ENCODE measurements at places on chromosomes 5 and 9.

DNA sequence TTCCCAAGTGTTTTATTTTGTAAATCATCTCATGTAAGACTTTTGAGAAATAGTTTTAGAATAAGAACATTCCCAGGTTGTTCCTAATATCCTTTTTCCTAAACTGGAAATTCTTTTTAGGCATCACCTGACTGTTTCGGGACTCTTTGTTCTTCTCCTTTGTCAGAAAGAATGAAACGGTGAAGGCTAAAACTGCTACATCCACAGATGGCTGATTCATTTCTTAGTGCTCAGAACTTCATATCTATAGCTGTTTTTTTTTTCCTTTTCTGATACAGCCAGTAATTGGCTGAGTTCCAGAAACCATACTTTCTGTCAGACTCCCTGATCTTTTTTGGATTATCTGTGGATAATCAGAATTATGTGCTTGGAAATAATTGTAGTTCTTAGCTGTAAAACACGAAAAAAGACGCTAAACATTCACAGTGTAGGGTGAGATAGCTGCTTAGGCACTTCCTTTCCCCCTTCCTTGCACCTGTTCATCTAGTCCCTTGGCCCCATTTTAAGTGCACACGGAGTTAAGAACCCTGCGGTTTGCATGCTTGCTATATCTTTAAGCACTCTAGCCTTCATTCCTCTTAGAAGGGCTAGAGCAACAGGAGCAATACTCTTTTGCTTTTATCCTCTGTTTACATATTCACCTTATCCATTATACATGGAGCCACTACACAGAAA is 283.9 kb downstream of the PJA2 start:
- no peak for DNase-seq

GRCh38 chr9:70688704-70689103 is 274.2 kb upstream of the KLF9 start:
- no peak for DNase-seq

GRCh38 chr5:134647750-134648424 is 698 bp upstream of the SEC24A start:
- peak; percentile 75 for DNase-seq

- peak; percentile 66 for DNase-seq
These were observed 54.4 kb downstream of the CCDC192 start for GRCh38 chr5:127757576-127757975.

- DNase-seq = no peak
These were observed 567.7 kb downstream of the MAT2B start for GRCh38 chr5:164073081-164073480.

DNA sequence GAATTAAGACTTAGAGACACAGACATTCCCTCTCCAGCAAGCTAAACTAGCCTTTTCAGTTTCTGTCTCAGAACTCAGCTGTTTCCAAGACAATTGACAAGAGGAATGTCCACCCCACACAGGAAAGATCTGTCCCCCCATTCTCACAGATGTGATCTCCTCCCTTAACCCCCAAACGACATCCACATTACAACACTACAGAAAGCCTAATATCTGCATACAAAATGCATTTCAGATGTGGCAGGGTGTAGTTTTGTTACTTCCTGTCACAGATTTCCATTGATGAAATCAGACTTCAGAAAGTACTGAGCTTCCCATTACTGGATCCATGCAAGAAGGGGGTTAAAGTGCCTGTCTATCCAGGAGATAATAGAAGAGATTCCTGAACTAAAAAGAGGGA is 2.9 kb upstream of the ARSI start:
- DNase-seq = no peak

DNA sequence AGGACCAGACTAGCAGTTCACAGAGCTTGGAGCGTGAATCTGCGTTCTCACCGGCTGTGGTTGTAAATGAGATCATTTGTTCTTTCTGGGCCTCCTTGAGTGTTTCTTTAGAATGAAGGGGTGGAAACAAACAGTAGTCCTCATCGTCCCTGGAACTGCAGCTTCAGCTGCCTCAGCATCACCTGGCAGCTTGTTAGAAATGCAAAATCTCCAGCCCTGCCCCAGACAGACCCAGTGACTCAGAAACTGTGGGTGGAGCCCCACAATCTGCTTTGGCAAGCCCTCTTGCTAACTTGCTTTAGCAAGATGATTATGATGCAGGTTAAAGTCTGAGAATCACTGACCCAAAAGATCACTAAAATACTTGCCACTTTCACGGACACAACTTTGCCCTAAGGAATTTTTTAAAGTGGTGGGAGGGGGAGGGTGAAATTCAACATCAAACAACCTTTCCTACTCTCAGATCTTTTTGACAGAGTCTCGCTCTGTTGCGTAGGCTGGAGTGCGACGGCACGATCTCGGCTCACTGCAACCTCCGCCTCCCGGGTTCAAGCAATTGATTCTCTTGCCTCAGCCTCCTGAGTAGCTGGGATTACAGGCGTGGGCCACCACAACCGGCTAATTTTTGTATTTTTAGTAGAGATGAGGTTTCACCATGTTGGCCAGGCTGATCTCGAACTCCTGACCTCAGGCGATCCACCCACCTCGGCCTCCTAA is 86.0 kb downstream of the BRINP1 start:
- peak; percentile 78 for DNase-seq

- no peak for DNase-seq
These were observed 26.6 kb downstream of the MYO10 start for GRCh38 chr5:16909464-16909863.

DNA sequence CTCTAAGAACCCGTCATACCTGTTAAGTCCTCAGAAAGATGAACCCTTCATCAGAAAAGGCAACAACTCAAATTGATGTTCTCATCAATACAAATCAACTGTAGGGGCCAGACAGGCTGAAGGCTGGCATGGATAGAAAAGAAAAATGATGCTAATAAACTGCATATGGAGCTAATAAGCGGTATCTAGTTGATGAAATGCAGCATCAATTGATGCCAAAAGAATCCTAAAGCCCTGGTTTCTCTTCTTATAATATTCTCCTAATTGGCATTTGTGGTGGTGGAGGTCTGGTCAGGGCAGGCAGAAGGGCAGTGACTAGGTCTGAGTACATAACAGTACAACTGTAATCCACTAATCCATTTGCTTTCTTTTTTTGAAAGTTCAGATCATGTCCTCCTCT is 322.5 kb downstream of the SPOCK1 start:
- no peak for DNase-seq

DNA sequence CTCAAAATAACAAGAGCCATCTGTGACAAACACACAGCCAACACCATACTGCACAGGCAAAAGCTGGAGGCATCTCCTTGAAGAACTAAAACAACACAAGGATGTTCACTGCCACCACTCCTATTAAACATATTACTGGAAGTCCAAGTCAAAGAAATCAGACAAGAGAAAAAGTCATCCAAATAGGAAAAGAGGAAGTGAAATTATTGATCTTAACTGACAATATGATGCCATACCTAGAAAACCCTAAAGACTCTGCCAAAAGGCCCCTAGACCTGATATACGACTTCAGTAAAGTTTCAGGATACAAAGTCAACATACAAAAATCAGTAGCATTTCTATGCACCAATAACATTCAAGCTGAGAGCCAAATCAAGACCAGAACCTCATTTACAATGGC is 30.0 kb upstream of the MACIR start:
- no peak for DNase-seq

DNA sequence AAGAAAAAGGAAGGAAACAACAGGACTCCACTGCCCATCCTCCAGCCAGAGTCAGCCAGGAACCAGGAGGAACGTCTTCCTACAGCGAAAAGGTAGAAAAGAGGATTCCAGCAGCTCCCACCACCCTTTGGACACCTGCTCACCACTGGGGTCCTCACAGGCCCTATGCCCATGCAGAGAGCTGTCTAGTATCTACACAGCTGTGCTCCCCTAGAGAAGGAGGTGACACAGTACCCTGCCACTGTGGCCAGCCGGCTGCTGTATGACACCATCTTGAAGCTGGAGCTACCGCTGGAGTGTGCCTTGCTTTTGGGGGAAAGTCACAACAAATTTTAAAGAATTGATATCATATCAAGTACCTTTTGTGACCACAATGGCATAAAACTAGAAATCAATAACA is 92.6 kb downstream of the GTF3C4 start:
- DNase-seq = no peak

DNA sequence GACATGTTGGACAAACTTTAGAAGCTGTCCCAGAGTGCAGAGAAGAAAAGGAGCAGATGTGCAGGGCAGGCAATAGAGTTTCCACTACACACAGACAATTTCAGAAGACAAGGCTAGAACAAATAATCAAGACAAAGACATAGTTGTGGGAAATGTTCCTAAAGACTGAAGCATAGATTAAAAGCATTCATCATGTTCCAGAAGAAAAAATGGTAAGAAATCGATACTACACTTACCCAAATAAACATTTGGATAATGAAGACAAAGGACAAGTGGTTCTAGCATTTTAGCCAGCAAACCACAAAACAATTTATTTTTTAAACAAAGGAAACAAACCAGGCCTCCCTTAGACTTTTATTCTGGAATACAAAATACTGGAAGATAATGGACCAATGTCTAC is 97.9 kb downstream of the FSTL4 start:
- DNase-seq = no peak

GRCh38 chr9:38075272-38075671 is 6.2 kb upstream of the SHB start:
- no peak for DNase-seq

DNA sequence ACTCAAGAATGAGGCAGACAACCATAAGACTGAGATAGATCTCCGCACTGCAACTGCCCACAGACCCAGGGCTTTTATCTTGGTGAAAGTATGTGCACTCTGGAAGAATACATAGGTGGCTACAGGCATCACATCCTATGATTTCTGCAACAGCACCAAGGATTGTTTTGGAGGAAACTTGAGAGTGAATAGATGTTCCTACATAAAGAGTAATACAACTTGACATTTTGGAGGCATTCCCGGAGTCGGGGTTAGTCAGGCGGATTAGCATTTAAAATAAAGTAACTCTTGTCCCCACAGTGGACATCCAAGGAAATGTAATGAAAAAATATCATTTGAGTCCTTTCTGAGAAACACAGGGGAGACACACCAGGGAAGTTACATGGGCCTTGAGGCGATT is 26.7 kb downstream of the TMEM174 start:
- DNase-seq = no peak

GRCh38 chr5:149011084-149011483 is 51.8 kb downstream of the SH3TC2 start:
- no peak for DNase-seq

DNA sequence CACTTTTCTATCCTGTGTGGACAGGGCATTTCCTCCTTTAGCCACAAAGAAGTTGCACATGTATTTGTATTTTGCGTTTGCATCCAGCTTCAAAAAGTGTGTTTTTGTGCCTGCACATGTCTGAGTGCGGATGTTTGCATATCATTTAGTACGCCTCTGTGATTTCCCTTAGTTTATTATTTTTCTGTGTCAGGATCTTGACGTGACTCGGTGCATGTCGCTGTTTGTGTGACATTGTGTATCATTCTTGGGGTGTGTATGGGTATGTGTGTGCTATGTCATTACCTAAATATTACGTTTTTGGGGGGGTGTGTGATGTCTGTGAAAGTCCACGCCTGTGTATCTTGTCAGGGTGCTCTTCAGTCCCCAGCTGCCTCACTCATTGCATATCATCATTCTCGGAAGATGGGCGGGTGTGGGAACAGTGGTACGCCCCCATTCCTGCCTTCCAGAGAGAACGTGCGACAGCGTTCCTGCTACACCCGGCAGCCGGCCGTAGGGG is 416 bp upstream of the PAIP2 start:
- DNase-seq = no peak

DNA sequence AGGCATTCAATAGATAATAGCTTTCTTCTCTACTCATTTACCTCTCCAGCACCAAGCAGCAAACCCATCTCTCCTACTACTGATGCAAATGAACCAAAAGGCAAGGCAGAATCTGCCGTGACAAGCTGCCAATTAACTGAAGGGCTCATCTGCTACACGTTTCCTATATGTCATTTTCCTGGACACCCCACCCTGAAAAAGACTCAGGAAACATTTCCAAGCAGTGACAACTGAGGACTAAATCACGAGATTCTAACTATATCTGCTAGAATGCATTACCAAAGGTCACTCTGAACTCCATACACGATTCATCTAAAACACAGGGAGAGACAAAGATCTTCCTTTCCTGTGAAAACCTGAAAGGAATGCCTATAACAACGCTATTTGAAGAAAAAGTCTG is 12.9 kb downstream of the PLPP1 start:
- DNase-seq = no peak

- no peak for DNase-seq
These were observed 120.1 kb upstream of the PCA3 start for GRCh38 chr9:76644171-76644570.

DNA sequence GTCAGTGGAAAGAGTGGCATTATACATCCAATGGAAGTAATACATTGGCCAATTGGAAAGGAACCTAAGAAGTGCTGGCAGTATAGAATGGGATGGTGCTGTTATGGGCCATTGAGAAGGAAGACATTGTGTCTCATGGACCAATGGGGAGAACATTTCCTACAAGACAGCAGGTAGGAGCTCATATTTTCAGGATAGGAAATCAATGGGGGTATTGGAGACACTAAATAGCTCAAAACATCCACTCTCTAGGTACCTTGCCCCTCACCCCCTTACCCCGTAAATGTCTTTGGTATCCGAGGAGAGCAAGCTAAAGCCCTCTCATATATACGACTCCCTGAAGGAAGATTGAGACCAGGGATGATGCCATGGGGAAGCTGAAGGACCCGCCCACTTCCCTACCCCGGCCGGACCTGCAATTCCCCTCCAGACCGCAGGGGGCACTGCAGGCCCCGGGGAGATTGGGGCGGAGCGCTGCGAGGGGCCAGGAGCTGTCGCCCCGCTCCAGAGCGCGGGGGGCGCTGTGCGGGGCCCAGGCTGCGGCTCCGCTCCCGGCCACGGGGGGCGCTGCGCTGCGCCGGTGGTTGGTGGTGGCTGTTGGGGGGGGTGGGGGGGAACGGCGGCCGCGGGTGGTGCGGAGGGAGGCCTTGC is at the start of gene KDM3B:
Gene KDM3B, plus strand, starts transcription at position 615 of the 651 bp plus-strand sequence. CDS start 111 bp downstream, outside the sequence.
- peak; percentile 89 for DNase-seq

- DNase-seq = peak; percentile 96
These were observed 109.4 kb downstream of the ANKRD55 start for GRCh38 chr5:56123531-56124243.

GRCh38 chr5:68641211-68641610 is 425.7 kb downstream of the PIK3R1 start:
- DNase-seq = no peak

Measured in GM23248 (cell line).